HuH-7 (cell line): ENCODE measurements at places on chromosomes 12 and 14.
A peak's percentile ranks its signal among the peaks of the same experiment; 100 is the strongest.

DNA sequence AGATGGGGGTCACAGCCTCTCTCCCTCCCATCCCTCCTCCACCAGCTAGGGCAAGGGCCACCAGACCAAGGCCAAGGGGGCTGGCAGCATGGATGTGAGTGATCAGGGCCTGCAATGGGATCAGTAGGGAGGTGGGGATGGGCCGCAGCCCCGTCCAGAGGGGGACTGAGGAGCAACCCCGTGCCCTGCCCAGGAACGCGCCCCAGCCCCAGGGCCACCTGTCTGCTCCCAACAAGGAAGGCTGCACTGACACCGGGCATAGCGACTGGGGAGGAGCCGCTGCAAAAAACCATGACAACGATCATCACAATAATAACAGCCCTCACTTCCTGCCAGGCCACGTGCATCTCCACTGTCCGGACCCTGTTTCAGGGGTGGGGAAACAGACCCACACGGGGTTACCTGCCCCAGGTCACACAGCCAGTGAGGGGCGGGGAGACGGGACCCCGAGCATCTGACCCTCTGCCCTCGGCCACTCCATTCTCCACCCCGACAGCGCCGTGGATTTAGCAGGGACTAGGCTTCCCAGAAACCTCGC lies 24.3 kb downstream of the NCOR2 start:
- DNase-seq, result no peak

DNA sequence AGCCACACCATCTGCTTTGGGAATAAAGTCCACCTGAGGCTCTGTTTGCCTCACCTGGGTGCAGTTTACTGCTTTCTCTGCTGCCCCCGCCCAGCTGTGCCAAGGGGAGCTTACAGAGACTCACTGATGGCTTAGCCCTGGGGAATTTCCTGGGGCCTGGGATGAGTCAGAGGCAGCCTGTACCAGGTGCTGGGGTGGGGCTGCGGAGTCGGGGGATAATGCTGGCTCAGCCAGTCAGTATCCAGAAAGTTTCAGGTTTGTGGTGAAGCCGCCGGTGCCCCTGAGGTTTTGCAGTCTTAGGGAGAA lies 22.3 kb downstream of the PLEKHG3 start:
- no peak for DNase-seq

DNA sequence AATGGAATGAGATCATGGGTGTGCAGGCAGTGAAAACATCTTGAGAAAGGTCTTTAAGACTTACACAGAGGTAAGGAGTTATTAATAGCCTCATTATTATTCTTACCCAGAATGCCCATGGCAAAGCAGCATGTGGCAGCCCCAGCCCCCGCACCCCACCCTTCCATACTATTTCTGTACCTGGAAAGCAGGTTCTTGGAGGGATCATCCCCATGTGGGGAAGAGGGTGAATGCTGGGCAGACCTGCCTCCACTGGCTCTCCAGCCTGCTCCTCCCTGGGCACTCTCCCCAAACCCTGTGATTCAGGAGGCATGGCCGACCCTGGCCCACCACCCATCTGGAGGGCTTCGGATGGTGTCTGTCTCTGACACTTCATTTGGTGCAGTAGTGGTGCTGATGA lies 28.3 kb downstream of the NPC2 start:
- no peak for DNase-seq

GRCh38 chr14:23286020-23286901 lies at the start of gene HOMEZ:
Gene HOMEZ, minus strand, starts transcription at chr14:23286132. Its CDS starts 180 bp downstream, at chr14:23285952.
- DNase-seq, result peak; percentile 95

DNA sequence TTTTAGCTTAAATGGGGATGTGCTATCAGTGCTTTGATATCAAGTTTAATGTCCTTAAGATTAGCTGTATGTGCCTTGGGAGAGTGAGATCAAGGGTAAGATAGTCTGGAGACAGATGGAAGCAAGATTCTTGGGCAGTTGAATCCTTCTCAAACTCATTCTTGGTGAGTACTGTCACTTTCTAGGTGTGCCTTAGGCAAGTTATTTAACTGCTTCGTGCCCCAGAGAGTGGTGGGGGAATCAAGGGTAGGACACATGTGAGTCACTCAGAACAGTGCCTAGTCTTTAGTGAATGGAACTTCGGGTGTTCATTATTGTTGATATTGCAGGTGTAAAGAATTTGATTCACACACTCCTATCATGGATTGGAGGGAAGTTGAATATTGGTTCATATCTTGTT lies 803.7 kb downstream of the DIO2 start:
- DNase-seq, result no peak

GRCh38 chr14:69313176-69313575 lies 53.2 kb downstream of the GALNT16 start:
- no peak for DNase-seq

- no peak for DNase-seq
These were observed 2.3 kb downstream of the LTBP2 start for GRCh38 chr14:74609721-74610120.

DNA sequence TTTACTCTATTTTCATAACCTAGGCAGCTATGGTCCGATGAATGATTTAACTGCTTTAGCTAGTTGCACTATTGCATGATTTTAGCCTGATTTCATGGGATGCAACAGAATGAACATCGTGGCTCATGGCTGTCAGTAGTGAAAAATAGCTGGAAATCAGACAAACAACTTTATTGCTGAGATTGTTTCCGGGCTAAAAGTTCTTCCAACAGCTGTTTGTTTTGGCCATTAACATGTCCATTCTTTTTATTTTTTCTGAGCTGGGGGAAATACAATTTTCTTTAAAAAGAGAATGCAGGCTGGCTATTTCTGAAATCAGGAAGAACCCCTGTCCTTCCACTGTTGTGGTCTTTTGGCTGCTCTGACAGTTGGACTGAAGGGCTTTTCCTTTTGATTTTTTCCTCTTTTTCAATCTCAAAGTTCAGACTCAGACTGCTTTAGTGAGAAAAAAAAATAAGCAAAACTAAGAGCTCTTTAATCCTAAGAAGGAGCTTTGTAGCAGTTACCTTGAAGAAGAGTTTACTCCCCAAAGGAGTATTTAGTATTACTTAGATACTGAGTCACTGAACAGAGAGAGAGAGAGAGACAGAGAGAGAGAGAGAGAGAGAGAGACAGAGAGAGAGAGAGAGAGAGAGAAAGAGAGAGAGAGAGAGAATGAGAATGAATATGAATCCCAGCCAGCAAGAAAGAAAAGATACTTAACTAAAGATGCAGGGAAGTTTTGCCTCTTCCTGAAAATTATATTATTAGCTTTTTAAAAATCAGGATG lies at the start of gene NAV3:
Gene NAV3 (plus strand): TSS at position 312 of the 769 bp plus-strand sequence. CDS start 568 bp downstream, outside the sequence.
- DNase-seq, result no peak

GRCh38 chr12:63944586-63945228 lies 100.2 kb downstream of the SRGAP1 start:
- DNase-seq, result peak; percentile 18
